ENCODE measurements at places on chromosomes 13 and 19. TPM values are rescaled to one million over a fixed set of nuclear protein-coding genes. Genes with fewer than 3 reads are reported as not detected.
A peak's percentile ranks its signal among the peaks of the same experiment; 100 is the strongest.

- no peak for DNase-seq
Observed at GRCh38 chr19:44822177-44822576, 13.3 kb downstream of the BCAM start.

The SLC25A42 gene
- 6.3 TPM for total RNA-seq

DNA sequence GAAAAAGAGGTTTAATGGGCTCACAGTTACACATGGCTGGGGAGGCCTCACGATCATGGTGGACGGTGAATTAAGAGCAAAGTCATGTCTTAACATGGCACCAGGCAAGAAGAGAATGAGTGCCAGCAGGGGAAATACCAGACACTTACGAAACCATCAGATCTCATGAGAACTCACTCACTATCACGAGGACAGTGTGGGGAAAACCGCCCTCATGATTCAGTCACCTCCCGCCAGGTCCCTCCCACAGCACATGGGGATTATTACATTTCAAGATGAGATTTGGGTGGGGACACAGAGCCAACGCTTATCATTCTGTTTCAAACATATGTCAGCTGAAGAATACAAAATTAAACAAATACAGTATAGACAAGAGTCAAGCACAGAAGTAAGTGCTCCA is 165.1 kb downstream of the PCCA start:
- DNase-seq = no peak

DNA sequence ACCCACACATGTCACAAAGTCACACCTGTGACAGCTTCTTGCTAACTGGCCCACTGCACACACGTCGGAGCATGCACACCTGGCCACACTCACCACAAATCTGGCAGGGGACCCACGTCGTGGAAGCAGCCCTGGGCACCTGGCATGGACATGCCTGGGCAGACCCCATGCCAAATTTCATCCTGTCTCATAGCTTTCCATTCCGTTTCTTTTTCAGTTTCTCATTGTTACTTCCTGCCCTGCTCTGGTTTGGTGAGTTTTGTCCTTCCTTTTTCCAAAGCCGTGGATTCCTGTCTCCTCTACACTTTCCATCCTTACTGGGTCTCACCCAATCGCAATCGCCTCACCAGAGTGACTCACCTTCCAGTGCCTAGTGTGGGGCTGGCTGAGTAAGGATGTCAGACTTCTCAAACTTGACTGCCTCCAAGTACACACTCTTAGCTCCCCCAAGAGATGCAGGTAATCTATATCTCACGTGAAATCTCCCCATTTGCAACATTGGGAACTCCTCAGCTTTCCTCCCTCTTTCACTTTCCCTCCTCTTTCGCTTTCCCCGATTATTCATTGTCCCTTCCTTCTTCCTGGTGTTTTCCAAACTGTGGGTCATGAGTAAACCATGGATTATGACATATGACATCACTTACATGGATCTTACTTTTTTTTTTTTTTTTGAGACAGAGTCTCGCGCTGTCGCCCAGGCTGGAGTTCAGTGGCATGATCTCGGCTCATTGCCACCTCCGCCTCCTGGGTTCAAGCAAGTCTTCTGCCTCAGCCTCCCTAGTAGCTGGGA is 1.6 kb upstream of the BBC3 start:
- peak; percentile 81 for DNase-seq

GRCh38 chr19:10986301-10987127 is 25.7 kb downstream of the SMARCA4 start:
- DNase-seq = no peak

The COL4A2 gene
- 20.4 TPM for total RNA-seq

The NLRP11 gene
- total RNA-seq = 2.4 TPM

DNA sequence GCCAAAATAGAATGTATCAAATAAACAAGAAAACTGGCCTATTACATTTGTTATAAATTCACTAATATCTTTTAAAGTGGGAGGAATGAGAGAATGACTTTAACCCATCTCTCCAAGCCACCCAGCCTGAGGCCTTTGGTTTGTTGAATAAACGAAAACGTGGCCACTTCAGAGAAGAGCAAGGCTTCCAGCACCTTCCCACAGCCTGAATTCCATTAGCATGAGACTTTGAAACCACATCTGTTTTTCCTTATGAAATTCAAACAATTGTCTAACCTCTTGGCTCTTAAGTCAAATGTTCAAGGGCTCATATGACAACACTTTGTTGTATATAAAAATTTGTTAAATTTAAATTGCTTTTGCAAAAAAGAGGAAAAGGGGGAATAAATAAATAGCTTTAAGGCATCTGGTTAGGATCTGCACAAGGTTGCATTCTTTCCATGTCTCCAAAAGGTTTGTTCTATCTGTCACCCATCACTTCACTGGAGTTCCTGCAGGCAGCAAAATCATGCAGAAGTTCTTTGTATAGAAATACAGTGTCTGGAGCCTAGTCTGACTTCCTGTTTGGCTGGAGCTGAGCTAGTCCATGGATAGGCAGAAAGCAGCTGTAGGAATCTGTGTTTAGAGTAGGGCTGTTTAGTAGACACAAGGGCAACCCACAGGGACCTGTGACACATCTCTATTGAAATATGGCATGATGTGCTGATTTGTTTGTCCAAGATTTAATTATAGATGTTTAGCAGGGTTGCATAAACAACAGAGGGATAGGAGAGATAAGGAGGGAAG is 502.3 kb downstream of the KCTD12 start:
- peak; percentile 91 for DNase-seq

GRCh38 chr19:17623224-17623935 is 64.8 kb downstream of the UNC13A start:
- DNase-seq = no peak

The TMEM150B gene
- not detected for total RNA-seq

- peak; percentile 9 for DNase-seq
Observed at GRCh38 chr13:34300559-34300958, 482.6 kb downstream of the RFC3 start.

The HCN2 gene
- total RNA-seq = 4.5 TPM

The ZNF112 gene
- 2.7 TPM for total RNA-seq

GRCh38 chr13:78787190-78787589 is 128.2 kb upstream of the OBI1 start:
- peak; percentile 4 for DNase-seq

DNA sequence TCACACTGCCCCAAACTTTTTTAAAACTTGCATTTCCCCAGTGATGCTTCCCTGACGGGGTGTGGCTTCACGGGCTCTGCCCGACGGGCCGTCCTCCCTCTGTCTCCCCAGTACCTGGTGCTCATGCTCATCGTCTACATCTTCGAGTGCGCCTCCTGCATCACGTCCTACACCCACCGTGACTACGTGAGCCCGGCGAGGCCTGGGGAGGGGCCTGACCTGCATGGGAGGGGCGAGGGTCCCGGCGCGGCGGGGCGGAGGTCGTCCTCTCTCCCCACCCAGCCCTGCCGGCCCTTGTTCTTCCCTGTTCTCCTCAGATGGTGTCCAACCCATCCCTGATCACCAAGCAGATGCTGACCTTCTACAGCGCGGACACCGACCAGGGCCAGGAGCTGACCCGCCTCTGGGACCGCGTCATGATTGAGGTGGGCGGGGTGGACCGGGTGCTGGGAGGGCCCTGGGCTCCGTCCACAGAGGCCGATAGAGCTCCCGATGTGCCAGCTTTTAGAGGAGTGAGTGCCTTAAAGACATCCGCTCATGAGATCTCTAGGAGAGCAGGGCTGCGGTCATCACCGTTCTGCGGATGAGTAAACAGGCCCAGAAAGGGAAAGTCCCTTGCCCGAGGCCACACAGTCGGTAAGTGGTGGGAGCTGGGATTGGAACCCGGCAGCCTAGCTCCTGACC is 6.9 kb downstream of the UPK1A start:
- peak; percentile 65 for DNase-seq

The DCLK1 gene
- total RNA-seq = 0.97 TPM

DNA sequence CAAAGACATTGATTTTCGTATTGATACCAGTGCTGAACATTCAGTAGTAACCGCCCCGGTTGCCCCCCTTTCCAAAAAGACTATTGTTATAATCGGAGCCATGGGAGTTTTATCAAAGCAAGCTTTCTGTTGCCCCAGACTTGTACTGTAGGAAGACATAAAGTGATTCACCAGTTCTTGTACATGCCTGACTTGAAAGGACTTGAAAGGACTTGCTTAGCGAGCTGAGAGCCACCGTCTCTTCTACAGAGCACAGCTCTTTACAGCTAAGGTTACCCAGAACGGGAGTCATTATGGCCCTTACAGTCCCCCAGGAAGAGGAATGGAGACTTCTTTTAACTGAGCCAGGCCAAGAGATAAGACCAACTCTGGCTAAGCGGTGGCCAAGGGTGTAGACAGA is 5.1 kb downstream of the ZNF816 start:
- no peak for DNase-seq

- DNase-seq = no peak
Observed at GRCh38 chr19:5641171-5641570, 18.3 kb downstream of the SAFB start.

GRCh38 chr13:113408562-113408961 is 44.6 kb upstream of the GRTP1 start:
- DNase-seq = no peak

DNA sequence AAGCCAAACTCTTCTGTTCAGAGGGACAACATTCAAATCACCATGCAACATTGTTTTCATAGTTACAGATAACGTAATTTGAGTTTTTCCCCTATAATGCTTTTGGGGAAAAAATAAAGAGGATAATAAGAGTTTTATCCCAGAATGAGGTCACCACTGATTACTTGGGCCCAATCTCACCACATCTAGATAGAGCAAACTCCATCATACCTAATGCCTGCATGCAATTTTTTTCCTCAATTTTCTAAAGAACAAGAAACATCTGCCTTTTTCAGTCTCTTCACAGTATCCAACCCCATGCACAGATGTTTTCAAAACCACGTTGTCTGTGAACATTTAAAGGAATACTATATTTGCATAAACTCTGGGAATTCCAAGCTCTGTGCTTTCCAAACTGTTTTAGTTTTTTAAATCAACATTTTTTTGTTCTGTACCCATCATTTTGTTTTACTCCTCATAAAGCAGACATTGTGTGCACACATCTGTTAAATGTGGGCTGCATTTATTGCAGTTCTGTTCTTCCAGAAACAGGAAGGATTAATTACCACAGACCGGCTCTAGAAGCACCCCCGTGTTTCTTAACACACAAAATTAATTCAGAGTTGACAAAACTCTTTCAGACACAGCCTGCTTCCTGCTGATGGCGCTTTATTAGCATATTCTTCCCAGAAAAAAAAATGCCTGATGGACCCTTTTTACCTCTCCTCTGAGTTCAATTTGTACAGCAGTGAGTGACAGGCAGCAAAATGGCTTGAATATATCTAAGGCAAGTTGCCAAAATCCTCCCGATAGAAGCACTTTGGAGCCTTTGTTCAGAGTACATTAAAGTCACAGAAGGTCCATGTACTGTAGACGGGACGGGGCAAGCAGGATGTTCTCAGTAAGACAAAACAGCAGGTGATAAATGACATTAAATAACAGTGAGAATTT is 1171.9 kb downstream of the EFNB2 start:
- no peak for DNase-seq

DNA sequence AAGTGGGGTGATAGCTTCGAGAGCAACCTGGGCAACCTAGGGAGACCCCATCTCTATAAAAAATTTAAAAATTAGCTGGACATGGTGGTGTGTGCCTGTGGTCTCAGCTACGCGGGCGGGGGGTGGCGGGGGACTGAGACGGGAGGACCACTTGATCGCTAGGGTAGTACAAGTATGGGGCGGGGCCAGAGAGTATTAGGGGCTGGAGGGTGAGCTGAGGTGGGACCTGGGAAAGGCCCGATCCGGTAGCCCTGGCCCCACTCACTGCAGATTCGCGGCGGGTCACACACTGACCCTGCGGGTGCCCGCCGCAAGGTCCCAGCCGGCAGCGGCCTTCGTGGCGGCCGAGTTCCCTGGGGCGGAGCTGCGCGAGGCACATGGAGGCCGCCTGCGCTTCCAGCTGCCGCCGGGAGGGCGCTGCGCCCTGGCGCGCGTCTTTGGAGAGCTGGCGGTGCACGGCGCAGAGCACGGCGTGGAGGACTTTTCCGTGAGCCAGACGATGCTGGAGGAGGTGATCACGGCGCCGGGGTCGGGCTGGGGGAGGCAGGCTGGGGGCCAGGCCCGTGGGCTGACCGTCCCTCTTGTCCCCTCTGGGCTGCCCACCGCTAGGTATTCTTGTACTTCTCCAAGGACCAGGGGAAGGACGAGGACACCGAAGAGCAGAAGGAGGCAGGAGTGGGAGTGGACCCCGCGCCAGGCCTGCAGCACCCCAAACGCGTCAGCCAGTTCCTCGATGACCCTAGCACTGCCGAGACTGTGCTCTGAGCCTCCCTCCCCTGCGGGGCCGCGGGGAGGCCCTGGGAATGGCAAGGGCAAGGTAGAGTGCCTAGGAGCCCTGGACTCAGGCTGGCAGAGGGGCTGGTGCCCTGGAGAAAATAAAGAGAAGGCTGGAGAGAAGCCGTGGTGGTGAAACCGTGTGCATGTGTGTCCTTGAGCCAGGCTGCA is 2.0 kb upstream of the ARHGAP45 start:
- DNase-seq = no peak

- DNase-seq = no peak
Observed at GRCh38 chr19:42120276-42120980, 11.8 kb downstream of the POU2F2 start.

DNA sequence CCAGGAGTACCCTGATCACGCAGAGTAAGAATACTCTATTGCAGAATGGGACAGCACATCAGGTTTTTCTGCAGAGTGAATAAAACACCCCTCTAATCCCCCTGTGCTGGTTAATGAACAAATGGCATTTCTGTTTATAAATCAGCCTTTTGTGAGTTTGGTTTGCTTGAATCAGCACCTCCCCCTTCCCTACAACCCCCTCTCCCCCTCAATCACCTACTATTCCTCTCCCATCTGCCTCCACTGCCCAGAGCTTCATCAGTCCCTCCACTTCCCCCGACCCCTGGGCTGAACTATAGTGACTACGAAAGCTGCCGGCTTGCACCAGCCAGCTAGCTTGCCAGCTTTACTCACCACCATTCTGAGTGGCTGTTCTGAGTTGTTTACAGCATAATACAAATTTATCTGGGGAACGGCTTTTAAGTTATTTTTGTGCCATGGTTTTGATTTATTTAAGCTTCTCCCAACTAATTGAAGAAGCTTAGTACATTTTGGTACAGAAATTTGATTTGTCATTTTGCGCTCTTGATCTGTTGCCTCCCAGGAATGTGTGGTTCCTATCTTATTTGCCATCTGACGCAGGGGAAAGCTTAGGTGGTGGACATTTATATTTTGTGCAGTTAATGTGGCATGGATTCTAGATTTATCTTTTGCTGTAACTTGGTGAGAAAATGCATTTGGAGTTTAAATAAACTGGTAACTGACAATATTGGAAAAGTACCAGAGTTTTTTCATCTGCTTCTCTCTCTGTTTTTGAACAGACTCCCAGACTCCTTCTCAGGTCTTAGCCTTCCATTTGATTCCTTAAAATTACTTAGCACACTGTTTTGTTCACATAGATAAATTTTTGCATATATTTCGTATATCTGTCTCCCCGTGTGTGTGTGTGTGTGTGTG is 41.7 kb upstream of the WDFY2 start:
- peak; percentile 30 for DNase-seq

GRCh38 chr13:33322965-33323668 is 37.6 kb upstream of the STARD13 start:
- no peak for DNase-seq

GRCh38 chr13:21677075-21677623 is 6.3 kb downstream of the FGF9 start:
- DNase-seq = no peak

The CYP4F12 gene
- 6.3 TPM for total RNA-seq

- no peak for DNase-seq
Observed at GRCh38 chr13:43305416-43305815, 282.0 kb downstream of the DNAJC15 start.

The WIZ gene
- total RNA-seq = 7.4 TPM

GRCh38 chr13:51822106-51822815 is 18.3 kb upstream of the DHRS12 start:
- no peak for DNase-seq

- DNase-seq = peak; percentile 77
Observed at GRCh38 chr19:54481326-54481930, 8.3 kb upstream of the CDC42EP5 start.

GRCh38 chr19:47032171-47032811 is 12.7 kb downstream of the NPAS1 start:
- peak; percentile 39 for DNase-seq

The EDNRB gene
- total RNA-seq = not detected

Measured in H4 (cell line).